NCI-H187 treated with DMSO at 0.1 percent for 48 hours (cell line): ENCODE measurements at places on chromosomes 1 and 21.

- no peak for DNase-seq
Measured at GRCh38 chr1:166086113-166086883, 80.5 kb downstream of the FAM78B start.

- no peak for DNase-seq
Measured at GRCh38 chr1:3261007-3261968, 192.3 kb downstream of the PRDM16 start.

DNA sequence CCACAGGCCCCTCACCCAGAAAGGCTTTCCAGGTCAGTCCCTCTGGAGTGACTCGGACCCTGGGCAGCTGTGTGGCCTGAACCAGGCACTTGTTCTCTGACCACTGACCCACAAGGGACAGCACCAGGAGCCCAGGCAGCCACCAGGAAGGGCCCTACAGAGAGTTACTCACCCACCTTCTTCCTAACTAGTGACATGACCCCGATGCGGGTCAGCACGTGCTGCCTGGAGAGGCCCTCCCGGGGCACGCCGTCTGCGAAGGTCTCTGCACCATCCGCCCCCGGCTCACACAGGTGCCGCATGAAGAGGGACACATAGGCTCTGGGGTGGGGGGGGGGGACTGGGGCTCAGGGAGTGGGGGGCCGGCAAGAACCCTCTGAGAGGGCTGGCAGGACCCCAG is 55.8 kb downstream of the CHD5 start:
- no peak for DNase-seq

DNA sequence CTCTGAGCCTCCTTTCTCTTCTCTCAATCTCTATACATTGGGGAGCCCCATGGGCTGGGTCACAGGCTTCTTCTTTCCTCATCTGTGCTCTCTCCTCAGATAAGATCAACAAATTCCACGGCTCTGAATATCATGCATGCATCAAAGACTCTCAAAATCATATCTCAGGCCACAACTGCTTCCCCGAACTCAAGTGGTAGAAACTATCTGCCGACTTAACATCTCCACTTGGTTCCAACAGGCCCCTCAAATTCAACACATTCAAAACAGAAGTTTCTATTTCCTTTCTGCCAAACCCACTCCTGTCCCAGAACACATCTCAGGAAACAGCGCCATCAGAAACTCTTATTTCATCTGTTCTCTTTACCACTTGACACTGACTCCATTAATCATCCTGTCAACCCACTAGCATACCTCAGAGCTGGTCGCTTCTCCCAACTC is 16.7 kb downstream of the DDX59 start:
- DNase-seq, result no peak

- no peak for DNase-seq
Measured at GRCh38 chr1:178544531-178544930, 31.6 kb downstream of the TEX35 start.

DNA sequence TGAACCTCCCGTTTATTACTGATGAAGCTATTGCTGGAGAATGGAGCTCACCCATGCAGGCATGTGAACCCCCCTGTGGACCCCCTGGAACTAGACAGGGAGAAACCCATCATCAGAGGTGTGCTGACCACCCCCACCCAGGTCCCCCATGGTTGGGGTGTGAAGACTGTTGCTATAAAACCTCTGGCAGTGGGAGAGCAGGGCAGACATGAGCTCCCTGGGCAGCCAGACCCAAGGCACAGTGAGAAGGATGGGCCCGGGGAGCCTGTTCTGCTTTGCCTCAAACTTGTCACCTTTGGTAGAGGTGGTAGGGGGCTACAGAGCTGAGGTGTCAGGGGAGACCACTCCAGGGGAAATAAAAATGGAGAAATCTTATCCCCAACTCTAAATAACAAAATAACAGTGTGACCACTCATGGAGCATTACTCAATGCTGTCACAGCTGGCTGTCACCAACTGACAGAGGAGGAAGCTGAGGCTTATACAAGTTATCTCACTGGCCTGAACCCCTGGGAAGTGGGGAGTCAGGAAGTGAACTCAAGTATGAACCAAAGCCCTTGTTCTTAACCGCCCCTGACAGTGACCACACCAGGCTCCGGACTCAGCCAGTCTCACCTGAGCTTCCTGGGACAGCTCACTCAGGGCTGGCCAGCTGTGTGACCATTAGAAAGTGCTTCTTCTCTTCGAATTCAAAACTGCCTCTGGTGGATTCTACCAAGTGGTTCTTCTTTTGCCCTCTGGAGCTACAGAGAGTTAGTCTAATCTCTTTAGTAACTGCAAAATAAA is 698.8 kb downstream of the MATN1 start:
- DNase-seq, result no peak

DNA sequence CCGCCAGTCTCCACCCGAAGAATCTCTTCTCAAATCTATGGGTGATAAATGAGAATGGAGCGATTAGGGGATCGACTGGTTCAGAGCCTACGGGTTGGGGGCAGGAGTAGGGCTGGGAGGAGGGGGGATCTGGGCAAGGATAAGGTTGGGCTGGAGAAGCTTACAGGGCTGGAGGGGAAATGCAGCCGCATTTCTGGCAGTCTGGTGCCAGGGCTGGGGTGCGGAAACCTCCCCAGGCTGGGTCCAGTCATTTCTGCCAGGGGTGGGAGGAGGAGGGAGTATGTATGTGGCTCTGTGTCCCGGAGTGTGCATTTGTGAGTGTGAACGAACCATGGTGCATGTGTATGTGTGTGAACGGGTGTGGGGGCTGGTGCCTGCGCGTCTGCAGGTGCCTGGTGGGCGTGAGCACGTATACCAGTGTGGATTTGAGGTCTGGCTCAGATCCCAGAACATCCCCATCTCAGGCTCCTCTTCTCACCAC is 10.2 kb downstream of the C1orf216 start:
- DNase-seq, result no peak

GRCh38 chr1:101440485-101440884 is 203.7 kb downstream of the S1PR1 start:
- DNase-seq, result no peak

GRCh38 chr1:19800076-19800804 is 524 bp upstream of the TMCO4 start:
- DNase-seq, result no peak

DNA sequence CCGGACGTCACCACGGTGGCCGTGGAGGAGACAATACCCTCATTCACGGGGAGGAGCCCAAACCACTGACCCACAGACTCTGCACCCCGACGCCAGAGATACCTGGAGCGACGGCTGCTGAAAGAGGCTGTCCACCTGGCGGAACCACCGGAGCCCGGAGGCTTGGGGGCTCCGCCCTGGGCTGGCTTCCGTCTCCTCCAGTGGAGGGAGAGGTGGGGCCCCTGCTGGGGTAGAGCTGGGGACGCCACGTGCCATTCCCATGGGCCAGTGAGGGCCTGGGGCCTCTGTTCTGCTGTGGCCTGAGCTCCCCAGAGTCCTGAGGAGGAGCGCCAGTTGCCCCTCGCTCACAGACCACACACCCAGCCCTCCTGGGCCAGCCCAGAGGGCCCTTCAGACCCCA is 7.0 kb downstream of the TNFRSF14 start:
- no peak for DNase-seq

DNA sequence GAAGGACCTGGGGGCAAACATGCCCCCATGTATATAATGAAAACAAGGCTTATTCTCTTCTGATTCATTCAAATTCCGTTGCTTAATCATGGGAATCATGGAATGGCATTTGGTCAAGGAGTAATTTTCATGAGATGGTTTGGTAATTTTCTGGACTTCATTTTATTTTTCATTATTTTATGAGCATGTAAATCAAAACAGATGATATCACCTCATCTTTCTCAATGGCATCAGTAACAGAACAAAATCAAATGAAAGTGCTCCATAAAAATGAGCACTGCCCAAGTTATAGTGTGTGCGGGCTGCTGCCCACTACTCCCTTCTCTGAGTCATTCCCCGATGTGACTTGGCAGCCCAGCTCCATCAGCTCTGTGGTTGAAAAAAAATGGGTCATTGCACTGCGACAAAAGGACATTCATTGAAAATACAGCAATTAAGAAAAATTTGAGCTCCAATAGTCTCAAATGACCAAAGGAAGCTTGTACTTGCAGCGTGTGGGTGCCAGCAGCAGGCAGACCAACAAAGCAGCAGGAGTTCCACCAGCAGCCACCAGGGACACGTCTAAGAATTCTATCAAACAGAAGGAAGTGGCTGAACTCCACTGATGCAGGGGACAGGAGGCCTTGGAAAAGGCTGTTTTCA is 84.3 kb upstream of the VAV3 start:
- no peak for DNase-seq

- DNase-seq, result no peak
Measured at GRCh38 chr1:189405419-189405818, 1072.2 kb downstream of the BRINP3 start.

- DNase-seq, result no peak
Measured at GRCh38 chr1:220701974-220702373, 11.8 kb downstream of the C1orf115 start.

DNA sequence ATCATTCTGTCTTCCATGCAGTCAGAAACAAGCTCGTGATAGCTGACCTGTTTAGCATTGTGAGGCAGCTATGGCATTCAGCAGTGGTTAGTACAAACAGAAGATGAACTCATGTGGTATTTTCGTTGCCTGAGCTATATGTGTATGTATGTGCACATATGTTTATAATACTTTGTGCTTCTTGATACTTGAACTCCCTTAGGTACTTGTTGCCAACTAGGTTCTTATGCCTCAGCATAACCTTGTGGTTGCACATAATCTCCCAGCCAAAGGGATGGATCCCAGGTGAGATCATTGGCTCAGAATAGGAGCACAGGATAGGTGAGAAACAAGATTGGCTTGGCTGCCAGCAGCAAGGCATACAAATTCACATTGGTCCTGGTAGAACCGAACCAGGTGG is 86.1 kb downstream of the VPS26C start:
- no peak for DNase-seq

DNA sequence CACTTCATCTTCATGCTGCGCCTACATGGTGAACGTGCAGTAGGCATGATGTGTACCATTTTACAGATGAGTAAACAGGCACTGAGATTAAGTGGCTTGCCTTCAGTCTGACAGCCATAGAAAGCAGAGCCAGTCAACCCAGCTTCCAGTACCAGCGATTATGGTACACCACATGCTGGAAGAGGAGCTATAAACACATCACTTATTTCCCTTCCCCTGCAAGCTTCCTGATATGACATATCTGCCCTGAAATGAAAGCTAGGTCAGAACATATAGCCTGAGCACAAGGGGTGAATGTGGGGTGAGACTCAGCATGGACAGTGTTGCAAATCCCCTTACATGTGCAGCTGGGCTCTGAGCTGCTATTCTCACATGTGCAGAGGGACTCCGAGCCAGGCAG is 33.8 kb upstream of the IL20 start:
- no peak for DNase-seq

DNA sequence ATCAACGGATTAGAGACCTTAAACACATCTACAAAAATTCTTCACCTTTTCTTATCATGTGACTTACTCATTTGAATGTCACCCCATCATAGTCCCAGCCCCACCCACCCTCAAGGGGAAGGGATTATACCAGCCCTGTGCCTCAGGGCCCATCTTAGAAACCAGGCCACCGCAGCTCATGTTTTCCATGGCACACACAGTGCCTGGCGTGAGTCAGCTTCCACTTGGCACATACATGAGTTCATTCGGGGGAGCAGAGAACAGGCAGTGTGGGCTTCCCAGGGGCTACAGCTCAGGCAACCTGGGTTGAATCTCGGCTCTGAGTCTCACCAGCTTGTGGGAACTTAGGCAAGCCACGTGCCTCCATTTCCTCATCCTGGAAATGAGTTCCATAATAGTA is 310.6 kb downstream of the NPHP4 start:
- DNase-seq, result no peak

DNA sequence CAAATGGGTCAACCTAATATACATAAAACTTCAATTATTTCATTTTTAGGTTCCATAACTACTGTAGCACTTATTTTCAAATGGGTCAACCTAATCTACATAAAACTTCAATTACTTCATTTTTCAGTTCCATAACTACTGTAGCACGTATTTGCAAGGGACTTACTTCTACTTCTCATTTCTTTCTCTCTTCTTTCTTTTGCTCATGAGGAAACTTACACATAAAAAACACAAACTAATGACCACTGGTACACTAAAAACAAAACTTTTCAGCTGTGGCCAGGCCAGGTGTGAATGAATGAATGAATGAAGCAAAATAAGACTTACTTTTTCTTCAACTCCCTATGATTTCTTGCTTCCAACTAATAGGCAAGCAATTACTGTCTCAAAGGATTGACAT is 11.7 kb downstream of the SYDE2 start:
- no peak for DNase-seq

GRCh38 chr1:51422367-51423072 is 92.2 kb upstream of the TTC39A start:
- DNase-seq, result no peak

DNA sequence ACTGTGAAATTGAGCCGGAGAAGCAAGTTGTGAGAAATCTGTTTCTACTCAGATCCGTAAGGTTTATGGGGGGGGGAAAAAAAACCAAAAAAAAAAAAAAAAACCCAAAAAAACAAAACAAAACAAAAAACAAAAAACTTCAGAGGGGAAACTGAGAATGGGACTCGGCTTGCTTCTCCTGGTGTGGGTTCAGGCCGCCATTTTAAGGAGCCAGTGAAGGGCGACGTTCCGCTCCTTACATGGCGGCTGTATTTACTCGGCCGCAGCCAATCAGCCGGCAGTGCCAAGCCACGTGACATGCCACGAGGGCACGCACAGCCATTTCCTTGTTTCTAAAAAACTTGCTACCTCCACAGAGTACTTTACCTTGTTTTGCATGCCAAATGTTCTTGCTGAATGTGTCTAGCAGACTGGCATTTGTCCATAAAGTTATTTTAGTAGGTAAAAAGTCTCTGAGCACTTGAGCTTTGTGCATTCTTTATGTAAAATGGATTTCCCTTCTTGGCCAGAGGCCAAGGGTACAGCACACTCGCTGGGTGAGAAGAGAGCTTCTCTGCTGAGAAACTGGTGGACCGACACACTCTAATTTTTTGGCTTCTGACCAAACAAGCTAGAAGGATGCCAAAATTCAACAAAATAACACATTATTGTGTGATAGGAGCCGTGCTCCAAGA is 101.8 kb downstream of the NFIA start:
- no peak for DNase-seq

GRCh38 chr1:77545970-77546369 is 136.5 kb downstream of the ZZZ3 start:
- no peak for DNase-seq

GRCh38 chr1:231950331-231951128 is 323.9 kb downstream of the DISC1 start:
- DNase-seq, result no peak

- DNase-seq, result no peak
Measured at GRCh38 chr1:174352883-174353608, 94.7 kb upstream of the GPR52 start.

DNA sequence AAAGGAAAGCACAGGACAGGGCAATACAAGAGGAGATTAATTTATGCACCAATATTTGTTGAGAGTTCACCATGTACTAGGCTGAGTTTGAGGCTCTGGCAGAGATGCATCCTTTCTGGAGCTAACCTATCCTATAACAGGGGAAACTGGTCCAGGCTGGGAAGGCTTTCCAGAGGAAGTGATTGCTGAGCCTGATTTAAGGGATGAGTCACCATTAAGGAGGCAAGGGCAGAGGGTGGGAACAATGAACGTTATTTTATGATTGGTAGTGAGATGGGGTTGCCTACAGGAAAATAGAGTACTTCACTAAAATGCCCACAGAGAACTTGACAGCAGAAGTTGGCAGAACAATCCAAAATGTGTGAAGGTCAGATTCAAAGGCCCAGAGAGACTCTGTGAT is 141.4 kb downstream of the PLPP3 start:
- DNase-seq, result no peak

GRCh38 chr1:78839704-78840277 is 166.7 kb downstream of the ADGRL4 start:
- no peak for DNase-seq
